Bronchial epithelial cell (primary cell): ENCODE measurements at places on chromosomes 5 and 9.
A peak's percentile ranks its signal among the peaks of the same experiment; 100 is the strongest.

DNA sequence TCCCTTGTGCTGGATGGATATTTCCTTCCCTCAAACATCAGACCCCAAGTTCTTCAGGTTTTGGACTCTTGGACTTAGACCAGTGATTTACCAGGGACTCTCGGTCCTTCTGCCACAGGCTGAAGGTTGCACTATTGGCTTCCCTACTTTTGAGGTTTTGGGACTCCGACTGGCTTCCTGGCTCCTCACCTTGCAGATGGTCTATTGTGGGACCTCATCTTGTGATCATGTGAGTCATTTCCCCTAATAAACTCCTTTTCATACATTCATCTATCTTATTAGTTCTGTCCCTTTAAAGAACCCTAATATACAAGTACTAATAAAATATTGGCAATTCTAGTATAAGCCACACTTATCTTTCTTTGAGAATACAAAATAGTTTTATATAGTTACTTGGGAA is 1078.9 kb downstream of the CDH12 start:
- DNase-seq = peak; percentile 5

- DNase-seq = no peak
These were observed 702 bp upstream of the PRELID2 start for GRCh38 chr5:145835848-145836239.

DNA sequence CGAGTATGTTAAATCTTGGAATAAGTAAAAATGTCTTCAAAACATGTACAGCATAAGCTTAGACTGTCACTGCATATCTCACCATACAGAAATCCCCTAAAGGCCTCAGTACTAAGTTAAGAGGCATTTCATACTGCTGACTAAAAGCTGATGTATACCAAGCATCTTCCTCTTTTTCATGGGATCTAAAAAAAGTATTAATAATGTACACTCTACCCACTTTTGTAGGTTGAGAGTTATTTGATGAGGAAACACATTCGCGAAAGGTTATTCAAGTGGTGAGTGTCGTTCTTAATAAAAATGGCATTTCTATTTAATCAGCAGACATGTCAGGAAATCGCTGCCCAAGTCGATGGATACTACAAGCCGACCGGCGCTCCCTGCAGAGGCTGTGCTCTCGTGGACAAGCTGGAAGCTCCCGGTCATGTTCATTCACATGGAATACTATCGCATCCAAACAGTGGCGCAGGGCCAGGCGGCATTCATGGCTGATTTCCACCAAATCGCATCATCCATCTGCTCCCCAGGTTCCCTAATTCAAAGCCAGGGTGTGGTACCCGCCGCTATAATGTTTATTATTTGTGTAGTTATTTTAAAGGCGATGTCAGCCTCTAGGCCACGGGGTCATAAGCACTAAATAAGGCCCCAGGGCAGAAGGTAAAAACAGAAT is 724 bp downstream of the SGTB start:
- peak; percentile 57 for DNase-seq

DNA sequence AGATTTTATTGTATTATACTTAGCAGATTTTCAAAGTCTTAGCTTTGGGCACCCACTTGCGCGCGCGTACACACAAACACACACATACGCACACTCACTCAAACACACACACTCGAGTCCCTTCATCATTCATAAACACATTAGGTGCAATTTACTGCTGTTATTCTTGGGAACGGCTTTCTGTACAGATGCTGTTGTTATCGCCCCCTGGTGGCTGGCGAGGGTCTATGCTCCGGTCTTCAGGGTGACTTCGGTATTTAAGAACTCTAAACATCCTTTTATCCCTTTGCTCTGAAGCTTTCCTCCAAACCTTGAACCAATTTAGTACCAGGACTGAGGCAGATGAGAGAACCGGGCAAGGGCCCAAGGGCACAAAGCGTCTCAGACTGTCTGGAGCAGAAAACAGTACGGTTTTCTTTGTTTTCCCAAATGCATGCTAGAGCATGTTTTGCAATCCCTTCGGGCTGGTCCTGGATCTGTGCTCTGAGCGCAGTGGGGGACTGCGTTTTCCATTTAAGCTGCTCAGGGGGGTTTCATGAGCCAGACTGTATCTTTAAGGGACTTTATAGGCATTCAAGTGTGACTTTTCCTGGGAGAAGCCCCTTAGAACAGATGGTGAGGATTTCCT is 1.7 kb upstream of the SLIT3 start:
- peak; percentile 76 for DNase-seq

DNA sequence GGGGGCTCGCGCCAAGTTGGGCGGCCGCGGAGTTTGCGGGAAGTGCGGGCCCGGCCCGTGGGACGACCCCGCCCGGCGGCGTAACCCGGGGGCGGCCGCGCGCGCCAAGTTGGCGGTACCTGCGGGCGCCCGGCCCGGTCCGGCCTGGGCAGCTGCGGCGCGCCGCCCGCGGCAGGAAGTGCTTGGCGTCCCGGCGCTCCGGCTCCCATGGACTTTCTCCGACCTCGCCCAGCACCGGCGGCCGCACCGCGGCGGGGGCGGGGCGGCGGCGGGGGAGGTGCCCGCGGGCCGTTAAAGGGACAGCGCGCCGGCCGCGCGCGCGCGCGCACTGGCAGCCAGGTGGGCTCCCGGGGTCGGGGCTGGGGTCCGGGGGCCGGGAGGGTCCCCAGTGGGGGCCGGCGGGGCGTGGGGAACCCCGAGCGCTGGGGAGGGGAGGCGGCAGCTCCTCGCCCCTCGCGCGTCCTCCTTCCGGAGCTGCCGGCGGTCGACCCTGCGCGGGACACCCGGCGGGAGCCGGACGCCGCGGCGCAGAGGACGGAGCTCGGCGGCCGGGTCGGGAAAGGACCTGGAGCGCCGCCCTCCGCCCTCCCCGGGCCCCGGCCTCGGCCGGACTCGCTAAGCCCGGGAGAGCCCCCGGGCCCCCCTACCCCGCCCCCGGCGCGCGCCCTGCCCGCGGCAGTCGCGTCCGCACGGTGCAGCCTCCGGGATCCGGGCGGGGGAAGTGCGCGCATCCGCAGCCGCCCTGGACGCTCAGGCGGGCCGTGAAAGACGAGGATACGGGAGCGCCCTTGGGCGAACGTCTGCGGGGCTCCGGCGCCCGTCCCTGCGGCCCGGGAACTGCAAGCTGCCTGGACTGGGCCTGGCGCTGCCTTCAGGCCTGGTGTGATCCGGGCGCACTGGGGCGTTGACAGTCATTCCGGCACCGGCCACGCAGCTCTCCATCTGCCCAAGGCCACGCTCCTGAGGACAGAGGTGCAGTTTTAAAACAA is at the start of gene NACC2:
Gene NACC2 (minus strand): TSS at position 220 of the 989 bp plus-strand sequence. CDS start 44,768 bp downstream, outside the sequence.
- peak; percentile 28 for DNase-seq

- no peak for DNase-seq
These were observed 57.1 kb downstream of the BARX1 start for GRCh38 chr9:93898026-93898425.
